ENCODE measurements at places on chromosomes 12 and 14.
A peak's percentile ranks its signal among the peaks of the same experiment; 100 is the strongest.

DNA sequence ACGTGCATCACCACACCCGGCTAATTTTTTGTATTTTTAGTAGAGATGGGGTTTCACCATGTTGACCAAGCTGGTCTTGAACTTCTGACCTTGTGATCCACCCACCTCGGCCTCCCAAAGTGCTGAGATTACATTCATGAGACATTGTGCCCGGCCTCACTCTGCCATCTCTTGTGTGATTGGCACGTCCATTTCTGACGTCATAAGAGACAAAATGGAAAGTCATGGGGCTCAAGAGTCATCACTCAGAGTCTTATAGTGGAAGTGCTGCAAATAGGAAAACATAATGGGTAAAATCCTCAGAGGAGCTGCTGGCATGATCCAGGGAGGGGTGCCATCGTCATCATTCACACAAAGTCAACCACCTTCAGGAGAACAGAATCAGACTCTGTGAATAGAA is 54.2 kb upstream of the GPATCH2L start:
- peak; percentile 24 for DNase-seq

- DNase-seq = no peak
Observed at GRCh38 chr12:120361506-120362208, 7.3 kb downstream of the MSI1 start.

- DNase-seq = peak; percentile 89
Observed at GRCh38 chr12:121784460-121784859, 9.0 kb downstream of the RHOF start.

DNA sequence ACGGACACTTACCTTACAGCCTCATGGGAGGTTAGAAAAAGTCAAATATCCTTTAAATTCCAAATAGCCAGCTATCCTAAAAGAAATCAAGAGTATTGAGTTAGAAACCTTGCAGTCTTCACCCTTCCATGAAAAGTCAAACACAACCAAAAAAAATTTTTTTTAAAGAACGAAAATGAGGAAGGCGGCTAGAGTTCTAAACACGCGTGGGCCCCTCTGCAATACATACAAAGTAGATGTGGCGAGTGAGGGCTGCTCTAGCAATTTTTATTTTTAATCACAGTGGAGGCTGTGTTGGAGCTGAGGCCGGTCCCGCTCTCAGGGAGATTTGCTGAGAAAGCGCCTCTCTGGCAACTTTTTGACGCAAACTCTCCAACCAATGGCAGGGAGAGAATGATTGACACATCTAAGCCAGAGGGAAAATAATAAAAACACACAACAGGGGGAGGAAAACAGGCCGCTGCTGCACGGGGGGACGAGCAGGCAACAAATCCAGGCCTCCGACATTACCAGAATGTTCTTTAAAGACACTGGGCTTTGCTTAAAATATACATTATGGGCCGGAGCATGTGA is at the start of gene OTX2:
Gene OTX2, minus strand, starts transcription at position 333 of the 573 bp plus-strand sequence. CDS start 5,023 bp downstream, outside the sequence.
- no peak for DNase-seq
